ENCODE measurements at places on chromosomes 13 and 19.

GRCh38 chr19:29882719-29883105 is 59.3 kb upstream of the URI1 start:
- no peak for DNase-seq

- DNase-seq: no peak
Measured at GRCh38 chr13:99577934-99578917, 77.0 kb downstream of the TM9SF2 start.

DNA sequence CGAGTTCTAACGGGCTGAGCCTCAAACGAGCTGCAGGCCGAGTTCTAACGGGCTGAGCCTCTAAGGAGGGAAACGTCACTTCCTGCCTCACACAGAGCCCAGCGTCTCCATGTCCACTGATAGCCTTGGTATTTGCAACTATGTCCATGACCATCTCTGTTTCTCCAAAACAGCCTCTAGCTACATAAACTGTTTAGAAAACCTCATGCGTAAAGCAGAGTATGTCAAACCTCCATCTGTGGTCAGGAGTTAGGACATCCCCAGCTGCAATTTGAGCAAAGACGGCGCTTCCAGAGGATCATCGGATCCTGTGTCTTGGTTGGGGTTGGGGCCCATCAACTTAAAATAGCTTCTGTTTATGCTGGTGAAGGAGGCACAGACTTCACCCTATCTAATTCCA is 20.8 kb downstream of the RASA3 start:
- no peak for DNase-seq

- no peak for DNase-seq
Measured at GRCh38 chr13:41013835-41014234, 5.3 kb downstream of the ELF1 start.

DNA sequence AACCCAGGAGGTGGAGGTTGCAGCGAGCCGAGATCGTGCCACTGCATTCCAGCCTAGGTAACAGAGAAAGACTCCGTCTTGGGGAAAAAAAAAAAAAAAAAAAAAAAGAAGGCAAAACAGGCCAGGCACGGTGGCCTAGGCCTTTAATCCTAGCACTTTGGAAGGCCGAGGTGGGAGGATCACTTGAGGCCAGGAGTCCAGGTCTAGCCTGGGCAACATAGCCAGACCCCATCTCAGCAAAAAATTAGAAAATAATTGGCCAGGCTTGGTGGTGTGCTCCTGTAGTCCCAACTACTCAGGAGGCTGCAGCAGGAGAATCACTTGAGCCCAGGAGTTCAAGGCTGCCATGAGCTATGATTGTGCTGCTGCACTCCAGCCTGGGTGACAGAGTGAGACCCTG is 43.4 kb downstream of the CRTC1 start:
- no peak for DNase-seq

All from GM12864 (cell line).